HFF-Myc (cell line): ENCODE measurements at places on chromosomes 5 and 9.

DNA sequence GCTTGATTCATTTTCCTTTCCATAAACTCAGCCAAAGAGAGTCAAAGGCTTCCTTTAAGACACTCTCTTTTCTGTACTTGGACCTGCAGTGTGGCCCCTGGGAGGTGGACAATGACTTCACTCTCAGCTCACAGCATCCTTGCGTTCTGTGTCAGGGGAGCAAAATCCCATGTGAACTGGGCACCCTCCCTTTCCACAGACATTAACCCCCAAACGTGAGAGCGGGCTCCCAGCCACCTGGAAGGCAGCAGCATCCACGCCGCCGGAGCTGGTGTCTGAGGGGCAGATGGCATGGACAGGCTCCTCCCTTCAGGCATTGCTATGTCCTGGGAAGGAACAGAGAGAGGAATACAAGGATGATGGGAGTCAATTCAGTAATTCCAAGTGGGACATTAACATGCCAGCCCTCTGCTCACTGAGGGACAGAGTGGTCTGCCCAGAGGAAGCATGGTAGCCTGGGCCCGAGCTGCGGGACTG lies 39.5 kb downstream of the TRIP13 start:
- DNase-seq, result no peak

GRCh38 chr9:3756071-3756470 lies 230.3 kb upstream of the RFX3 start:
- DNase-seq, result no peak

GRCh38 chr5:73815631-73816030 lies 189.6 kb downstream of the ARHGEF28 start:
- no peak for DNase-seq

DNA sequence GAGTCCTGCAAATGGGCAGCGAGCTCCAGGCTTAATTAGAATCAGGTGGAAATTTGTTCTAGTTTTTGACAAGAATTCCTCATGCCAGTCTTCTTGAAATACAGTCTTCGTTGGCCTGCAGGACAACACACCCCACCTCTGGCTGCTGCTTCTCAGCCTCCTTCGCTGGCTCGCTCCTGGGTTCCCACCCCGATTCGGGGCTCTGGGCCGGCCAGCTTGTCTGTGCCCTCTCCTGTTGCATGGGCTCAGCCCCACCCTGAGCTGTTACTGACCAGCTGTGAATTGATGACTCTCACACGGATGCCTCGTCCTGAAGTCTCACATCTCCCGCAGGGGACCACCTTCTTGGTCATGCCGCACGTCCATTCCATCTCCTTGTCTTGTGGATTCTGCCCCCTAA lies 21.0 kb downstream of the PSD2 start:
- DNase-seq, result no peak

- DNase-seq, result no peak
Measured at GRCh38 chr9:120398286-120398685, 181.7 kb downstream of the CDK5RAP2 start.

DNA sequence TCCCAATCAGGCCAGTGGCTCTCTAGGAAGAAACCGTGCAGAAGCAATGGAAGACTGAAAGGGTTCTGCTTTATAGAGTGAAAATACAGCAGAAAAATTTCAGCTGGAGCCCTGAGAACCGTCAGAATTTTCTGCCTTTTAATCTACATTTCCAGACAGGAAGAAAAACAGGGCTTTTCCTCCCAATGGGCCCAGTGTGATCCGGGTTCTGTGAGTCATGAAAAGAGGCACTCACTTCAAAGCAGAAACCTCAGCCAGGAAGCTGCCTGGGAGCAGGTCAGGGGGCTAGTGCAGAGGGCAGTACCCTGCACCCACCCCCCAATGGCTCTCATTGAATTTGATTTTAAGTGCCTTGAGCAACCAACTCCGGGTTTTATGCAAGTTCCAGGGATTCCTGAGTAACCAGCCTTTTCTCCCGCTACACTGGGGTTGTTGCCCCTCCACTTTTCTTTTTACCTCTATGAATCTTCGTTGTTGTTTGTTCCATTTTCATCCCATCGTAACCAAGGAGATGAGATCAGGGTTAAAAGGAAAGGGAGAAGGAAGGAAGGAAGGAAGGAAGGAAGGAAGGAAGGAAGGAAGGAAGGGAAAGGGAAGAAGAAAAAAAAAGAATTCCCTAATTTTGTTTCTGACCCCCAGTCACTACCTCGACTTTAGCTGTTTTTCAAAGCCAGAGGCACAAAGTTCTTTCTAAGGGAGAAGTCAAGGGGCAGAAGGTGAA lies 1.3 kb downstream of the BARHL1 start:
- no peak for DNase-seq

GRCh38 chr5:142740474-142741242 lies 29.5 kb upstream of the ARHGAP26 start:
- peak; percentile 29 for DNase-seq

GRCh38 chr5:72556351-72557166 lies 49.3 kb upstream of the ZNF366 start:
- peak; percentile 61 for DNase-seq

- DNase-seq, result no peak
Measured at GRCh38 chr9:4618700-4619099, 43.4 kb upstream of the PLPP6 start.

- DNase-seq, result no peak
Measured at GRCh38 chr9:16833296-16833835, 37.1 kb downstream of the BNC2 start.

GRCh38 chr9:78369639-78370219 lies 72.8 kb downstream of the PSAT1 start:
- DNase-seq, result peak; percentile 50

DNA sequence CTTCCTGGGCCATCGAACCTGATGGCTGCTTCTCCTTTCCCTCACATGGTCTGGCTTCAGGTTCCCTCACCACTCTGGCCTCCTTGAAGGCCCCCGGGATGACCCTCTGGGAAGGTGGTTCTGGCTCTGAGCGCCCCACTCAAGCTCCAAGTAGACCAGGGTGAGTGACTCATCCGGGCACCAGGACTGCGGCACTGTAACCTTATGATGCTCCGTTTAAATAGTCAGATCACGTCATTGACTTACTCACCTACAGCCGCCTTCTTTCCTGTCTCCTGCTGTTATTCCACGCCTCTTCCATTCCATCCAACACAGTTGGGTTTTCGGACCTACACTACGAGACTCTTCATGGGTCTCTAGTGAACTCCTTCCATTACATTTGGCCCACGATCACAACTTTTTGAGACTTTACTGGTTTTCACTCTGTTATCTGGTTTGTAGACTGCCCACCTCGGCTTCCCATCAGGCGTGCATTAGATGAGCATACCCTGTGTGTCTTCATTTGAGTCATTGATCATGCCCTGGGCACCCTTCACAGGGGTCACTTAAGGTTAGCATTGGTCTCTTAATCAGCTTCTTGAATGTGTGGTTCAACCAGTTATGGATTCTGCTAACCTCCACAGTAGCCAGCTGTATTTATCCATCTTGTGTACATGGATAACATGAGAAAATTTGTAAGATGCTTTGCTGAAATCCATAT lies 138.8 kb upstream of the LMX1B start:
- DNase-seq, result no peak

DNA sequence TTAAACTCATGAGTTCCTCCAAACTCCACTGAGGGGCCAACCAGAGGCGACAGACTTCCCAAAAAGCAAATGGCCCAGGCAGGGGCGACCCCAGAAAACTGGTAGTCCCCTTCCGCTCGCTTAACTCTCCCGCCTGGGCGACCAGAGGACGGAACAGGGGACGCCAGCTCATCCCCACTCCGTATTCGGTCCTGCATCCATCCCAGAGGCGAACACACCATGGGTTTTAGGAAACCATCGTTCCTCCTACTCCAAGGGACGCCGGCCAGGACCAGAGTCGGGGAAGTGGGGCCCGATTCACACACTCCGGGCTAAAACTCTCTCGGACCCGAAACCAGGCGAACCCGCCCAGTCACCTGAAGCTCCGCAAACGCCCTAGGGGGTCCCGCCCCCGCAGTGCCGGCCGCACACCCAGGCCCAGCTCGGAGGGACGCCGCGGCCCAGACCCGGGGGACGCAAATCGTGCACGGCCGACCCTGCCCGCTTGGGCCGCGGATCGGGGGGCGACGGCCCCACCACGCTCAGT lies 478 bp downstream of the TEX10 start:
- no peak for DNase-seq

DNA sequence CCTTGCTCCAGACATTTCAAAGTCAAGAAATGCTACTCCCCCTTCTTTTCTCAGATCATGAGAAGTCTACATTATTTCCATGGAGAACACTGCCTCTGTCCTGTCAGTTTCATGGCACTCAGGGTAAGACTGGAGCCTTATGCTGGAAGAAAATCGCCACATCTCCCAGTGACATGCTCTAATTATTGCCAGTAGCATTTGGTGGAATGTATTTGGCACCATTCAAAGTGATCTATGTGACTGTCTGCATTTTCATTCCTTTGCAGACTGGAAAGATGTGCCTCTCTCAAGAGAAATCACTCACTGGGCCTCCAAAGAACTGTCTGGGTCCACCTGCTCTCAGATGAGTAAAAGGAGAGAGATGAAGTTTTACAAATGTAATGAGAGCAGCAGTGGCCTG lies 840 bp upstream of the PLCXD3 start:
- DNase-seq, result no peak

GRCh38 chr5:96016216-96016615 lies 54.6 kb upstream of the ELL2 start:
- DNase-seq, result no peak

DNA sequence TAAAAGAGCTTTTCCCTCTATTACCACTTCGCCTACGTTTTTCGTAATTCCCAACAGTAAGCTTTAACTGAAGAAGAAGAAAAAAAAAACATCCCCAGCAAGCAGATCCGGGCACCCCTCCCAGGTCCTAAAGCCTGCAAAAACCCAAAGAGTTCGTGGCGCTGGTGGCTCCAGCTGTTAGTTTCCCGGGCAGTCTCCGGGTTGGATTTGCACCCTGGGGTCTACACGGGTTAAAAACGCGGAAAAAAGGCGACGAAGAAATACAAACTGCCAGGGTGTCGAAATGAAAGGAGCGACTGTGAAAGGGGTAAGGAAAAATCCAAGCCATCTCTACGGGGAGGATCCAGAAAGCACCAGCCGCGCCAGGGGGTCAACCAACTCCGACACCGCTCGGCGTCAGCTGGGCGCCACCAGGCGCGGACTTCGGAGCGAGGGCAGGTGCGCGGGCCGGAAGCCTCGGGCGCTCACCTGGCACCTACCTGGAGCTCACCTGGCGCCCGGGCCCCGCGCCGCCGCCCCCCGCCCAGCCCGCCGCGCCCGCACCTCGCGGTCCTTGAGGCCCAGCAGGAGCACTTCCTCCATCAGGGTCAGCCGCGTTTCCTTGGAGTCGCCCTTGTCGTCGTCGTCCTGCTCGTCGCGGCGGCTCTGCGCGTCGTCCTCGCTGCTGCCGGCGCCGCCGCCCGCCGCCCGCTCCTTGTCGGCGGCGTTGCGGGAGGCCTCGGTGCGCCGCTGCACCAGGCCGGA lies 680 bp downstream of the GOLPH3 start:
- DNase-seq, result no peak

- no peak for DNase-seq
Measured at GRCh38 chr5:40410964-40411635, 268.6 kb upstream of the PTGER4 start.

- no peak for DNase-seq
Measured at GRCh38 chr9:6782345-6782744, 24.6 kb downstream of the KDM4C start.

DNA sequence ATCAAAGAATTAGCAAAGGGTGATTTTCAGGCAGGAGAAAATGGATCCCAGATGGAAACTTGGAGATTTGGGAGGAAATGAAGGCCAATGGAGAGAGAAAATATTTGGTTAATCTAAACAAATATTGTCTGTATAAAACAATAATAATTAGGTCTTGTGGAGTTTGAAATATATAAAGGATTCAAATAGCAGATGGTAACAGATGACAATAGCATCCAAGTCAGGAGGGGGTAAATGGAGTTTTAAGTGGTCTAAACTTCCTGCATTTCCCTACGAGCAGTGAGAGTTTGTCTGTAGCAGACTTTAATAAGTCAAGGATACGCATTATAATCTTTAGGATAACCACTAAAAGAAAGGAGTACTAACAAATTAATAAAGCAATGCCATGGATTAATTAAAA lies 49.0 kb upstream of the GGTA1 start:
- DNase-seq, result no peak

DNA sequence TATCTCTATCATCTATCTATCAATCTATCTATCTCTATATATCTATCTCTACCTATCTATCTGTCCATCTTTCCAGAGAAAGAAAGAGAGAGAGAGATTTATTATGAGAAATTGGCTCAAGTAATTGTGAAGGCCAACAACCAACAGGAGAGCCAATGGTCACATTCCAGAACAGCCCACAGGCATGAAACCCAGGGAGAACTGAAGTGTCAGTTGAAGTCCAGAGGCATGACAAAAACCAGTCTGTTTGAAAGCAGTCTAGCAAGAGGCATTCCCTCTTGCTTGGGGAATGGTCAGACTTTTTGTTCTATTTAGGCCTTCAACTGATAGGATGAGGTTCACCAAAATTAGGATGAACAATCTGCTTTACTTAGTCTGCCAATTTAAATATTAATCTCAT lies 87.6 kb upstream of the PLCXD3 start:
- DNase-seq, result no peak

GRCh38 chr9:33858423-33858822 lies 41.5 kb downstream of the UBE2R2 start:
- DNase-seq, result no peak

DNA sequence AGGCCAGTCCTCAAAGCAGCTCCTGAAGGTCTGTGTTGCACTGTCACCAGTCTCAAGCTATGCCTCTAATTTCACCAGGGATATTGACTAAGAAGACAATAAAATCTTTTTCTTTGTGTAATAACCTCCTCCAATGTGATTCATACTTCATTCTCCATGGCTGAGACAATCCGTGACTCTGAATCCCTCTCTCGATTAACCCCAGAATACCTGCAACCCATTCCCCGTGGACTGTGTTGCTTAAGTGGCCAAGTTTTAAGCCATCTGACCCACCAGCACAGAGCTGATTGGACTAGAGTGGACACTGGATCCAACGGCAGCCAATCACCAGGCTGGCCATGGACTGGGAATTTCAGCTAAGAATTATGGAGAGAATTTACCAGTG lies 5.4 kb upstream of the CCIN start:
- no peak for DNase-seq

GRCh38 chr9:114499528-114499927 lies 5.7 kb downstream of the WHRN start:
- DNase-seq, result no peak

DNA sequence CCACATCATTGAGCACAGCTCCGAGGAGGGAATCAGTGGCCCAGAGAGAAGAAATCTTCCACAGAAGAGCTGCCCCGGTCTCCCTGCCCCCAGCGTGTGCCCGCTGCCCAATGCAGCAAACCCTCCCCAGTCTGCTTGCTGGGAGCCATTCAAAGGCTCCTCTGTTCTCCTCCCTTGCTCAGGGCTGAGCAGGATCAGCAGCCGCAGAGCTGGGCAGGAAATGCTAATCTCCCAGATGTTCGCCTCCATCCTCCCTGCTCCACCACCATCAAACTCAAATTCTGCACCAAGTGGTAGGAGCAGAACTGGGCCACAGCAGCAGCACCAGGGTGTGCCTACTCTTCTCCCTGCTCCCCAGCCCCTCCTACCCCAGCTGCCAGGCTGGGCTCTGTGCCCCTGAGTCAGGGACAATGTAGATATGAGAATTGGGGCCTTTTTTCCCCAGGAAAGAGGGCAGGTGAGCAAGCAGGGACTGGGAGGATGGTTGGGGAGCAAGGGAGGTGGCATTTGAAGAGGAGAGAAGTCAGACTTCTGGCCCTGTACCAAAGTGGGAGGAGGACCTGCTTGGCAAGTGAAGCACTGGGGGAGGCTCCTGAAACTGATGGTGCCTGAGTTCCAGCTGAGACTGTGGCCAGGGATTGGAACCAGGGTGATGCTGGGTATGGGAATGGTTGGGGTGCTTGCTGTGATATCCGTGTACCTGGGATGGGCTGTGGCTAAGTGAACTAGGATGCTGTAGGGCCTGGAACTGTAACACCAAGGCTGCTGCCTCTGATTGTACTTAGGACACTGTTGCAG lies 1.9 kb upstream of the PCDH1 start:
- no peak for DNase-seq
